ENCODE measurements at places on chromosomes 12 and 14.
A peak's percentile ranks its signal among the peaks of the same experiment; 100 is the strongest.

- no peak for DNase-seq
Observed at GRCh38 chr14:106211334-106211900, 685.0 kb downstream of the TMEM121 start.

DNA sequence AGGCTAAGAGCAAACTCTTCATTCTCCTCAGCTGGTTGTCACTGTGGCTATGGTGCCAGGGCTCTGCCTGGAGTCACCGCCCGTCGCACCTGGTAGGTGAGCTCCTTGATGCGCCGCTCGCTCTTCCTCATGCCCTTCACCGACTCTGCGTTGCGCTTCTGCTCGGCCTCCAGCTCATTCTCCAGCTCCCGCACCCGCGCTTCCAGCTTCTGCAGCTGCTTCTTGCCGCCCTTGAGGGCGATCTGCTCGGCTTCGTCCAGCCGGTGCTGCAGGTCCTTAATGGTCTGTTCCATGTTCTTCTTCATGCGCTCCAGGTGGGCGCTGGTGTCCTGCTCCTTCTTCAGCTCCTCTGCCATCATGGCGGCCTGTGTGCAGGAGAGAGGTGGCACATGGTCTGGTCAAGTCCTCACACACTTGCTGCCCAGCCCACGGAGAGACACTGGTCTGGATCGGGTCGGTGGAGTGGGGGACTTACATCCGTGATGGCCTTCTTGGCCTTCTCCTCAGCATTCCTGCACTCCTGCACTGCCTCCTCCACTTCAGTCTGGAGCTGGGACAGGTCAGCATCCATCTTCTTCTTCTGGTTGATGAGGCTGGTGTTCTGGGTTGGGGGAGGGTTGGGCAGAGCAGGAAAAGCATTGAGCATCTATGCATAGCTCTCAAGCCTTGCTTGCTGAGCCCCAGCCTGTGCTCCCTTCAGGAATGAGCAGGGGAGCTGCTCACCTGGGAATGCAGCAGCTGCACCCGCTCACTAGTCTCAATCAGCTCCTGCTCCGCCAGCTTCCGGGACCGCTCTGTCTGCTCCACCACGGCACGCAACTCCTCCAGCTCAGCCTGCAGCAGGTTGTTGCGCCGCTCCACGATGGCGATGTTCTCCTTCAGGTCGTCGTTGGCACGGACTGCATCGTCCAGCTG, 7.1 kb upstream of the MYH6 start:
- DNase-seq = no peak

DNA sequence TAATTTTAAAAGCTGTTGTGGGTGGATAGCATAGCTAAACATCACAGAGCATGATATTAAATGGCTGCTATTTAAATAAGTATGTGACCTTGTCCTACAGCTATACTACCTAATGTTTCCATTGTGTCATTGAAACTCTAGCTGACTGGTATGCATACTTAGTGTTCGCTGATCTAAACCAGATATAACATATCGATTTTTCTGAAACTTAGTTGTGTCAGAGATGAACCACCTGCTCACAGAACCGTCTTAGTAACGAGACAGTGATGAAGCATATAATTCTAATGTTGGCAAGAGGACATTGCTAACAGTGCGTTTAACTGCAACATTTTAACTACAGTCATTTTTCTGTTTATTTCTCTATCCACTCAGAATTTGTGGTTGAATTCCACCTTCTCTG, 36.1 kb upstream of the NUAK1 start:
- DNase-seq = no peak

DNA sequence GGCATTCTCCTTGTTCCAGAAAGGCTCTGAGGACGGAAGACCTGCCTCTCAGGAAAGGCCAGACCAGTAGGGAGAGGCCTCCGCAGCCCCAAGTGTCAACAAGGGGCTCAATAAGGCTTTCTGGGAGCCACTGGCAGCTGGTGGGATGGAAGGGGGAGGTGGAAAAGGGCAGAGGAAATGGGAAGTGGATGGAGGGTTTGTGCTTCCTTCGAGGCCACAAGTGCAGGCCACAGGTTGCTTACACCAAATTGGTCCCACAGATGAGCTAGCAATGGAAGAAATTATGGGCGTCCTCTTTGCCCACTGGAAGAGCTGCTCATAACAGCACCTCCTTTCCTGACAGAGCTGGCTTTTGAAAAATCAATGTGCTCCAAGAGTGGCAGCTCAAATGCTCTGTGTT, 28.2 kb downstream of the P2RX4 start:
- no peak for DNase-seq

DNA sequence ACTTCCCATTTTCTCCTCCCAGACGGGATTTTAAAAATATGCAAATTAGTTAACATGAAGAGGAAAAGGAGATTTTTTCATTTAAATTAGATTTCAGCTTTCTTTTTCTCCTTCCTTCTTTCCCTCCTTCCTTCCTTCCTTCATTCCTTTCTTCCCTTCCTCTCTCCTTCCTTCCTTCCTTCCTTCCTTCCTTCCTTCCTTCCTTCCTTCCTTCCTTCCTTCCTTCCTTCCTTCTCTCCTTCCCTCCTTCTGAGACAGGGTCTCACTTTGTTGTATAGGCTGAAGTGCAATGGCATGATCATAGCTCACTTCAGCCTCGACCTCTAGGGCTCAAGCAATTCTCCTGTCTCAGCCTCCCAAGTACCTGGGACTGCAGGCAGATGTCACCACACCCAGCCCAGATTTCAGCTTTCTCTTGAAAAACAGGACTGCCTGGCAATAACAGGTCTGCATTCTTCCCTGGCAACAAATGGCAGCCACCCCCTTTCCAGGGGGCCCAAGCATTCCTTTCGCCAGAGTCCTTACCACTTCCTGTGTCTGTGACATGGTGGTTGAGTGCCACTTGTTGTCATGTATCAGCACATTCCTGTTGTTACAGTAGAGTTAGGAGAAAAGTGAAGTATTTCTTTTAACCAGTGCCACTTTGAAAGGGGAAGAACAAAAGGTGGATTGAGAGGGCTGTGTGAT, 119.1 kb downstream of the PTPN11 start:
- DNase-seq = no peak

- DNase-seq = no peak
Observed at GRCh38 chr12:96456265-96456974, 33.0 kb upstream of the CFAP54 start.

DNA sequence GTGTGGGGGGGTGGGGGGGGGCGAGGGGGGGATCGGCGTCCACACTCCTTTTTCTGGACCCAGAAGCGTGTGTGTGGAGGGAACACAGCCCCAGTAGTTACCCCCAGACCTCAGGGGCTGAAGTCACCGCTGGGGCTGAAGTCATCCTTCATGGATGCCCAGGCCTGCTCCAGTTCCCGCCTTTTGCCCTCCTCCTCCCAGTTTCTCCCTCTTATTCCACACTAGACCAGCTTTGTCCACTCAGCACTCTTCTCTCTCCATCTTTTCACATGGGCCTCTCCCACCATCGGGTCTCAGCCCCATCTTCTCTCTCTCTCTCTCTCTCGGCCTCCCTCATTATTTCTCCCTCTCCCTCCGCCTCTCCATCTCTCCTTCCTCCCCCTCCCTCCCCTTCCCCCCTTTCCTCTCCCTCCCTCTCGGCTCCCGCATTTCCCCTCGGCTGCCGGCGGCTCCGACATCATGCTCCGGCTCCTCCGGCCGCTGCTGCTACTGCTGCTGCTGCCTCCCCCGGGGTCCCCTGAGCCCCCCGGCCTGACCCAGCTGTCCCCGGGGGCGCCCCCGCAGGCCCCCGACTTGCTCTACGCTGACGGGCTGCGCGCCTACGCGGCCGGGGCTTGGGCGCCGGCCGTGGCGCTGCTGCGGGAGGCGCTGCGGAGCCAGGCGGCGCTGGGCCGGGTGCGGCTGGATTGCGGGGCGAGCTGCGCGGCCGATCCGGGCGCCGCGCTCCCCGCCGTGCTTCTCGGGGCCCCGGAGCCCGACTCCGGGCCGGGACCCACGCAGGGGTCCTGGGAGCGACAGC, at the start of gene P3H3:
P3H3 (plus strand) TSS at position 426 of the 799 bp plus-strand sequence; CDS start at position 460, 34 bp downstream.
- DNase-seq = peak; percentile 69

- no peak for DNase-seq
Observed at GRCh38 chr12:29673346-29673745, 110.4 kb downstream of the TMTC1 start.

GRCh38 chr12:111791507-111791906, 24.8 kb downstream of the ALDH2 start:
- DNase-seq = no peak

- DNase-seq = no peak
Observed at GRCh38 chr12:40123496-40123895, 17.6 kb upstream of the SLC2A13 start.

DNA sequence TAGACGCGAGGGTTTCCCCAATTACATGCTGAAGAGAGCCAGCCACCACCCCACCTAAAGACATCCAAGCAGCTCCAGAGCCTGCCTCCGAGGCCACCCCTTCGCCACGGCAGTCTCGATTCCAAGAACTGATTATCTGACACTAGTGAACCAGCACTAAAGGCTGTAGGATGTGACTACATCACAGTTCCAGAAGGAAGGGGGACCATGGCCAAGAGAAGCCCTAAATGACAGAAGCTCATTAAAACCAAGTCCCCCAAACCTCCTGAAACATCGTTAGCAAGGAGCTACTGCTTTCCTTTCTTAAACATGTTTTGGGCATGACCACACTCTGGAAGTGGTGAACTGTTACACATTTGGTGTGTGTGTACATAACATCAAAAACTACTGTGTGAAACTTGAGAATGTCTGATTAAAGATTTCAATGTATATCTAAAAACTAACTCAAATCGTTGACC, 88.2 kb downstream of the DUSP16 start:
- DNase-seq = no peak

GRCh38 chr12:6324936-6325750, 14.7 kb downstream of the PLEKHG6 start:
- DNase-seq = no peak

DNA sequence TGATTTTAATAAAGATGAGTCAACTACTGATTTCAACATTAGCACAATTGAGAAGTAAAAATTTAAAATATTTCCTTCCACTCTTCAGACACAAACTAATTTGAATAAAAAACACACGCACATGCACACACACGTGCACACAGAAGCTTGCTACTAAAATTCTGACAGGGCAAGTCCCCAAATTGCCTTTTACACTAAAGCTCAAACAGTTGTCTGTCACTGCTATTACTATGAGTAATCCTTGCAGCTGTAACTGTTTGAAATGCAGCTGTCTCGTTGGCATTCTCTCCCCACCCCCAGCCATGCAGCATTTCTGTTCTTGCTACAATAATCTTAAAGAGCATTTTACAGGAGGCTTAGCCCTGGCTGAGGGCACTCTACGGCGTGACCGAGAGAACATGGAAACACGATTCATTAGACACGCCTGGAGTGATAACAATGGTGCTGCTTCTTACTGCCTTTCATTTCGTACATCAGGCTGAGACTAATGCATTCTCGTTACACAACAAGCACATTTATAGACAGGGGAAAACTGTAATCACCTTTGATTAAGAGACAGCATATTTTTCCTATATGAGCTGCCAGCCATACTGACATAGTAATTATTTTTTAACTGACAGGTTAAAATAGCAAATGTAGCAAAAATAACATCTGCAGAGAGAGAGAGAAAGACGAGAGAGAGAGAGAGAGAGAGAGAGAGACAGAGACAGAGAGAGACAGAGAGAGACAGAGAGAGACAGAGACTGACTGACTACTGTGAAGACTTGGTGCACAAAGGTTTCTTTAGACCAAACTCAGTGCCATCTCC, 153.8 kb downstream of the MED13L start:
- peak; percentile 87 for DNase-seq
